ENCODE measurements at places on chromosomes 7 and 10.

GRCh38 chr7:38685851-38686250 is 54.7 kb upstream of the AMPH start:
- no peak for DNase-seq

- DNase-seq, result no peak
Observed at GRCh38 chr7:147276783-147277370, 1160.3 kb downstream of the CNTNAP2 start.

DNA sequence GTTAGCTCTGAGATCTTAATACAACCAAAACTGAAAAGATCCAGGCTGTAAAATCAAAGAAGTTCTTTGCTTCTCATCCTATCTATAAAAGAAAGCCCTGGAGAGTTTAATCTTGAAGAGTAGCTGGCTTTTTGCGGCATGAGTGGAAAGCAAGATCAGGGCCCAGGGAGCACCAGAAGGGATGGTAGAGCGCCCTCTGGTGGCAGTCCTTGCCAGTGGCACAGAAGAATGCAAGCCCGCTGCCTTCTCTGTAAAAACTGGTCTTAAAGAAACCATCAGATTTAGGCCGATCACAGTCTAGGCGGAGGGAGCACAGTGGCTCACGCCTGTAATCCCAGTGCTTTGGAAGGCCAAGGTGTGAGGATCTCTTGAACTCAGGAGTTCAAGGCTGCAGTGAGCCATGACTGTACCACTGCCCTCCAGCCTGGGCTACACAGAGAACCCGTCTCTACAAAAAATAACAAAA is 35.6 kb downstream of the CPN1 start:
- DNase-seq, result peak; percentile 40

- DNase-seq, result no peak
Observed at GRCh38 chr10:22133749-22134624, 83.8 kb downstream of the EBLN1 start.

DNA sequence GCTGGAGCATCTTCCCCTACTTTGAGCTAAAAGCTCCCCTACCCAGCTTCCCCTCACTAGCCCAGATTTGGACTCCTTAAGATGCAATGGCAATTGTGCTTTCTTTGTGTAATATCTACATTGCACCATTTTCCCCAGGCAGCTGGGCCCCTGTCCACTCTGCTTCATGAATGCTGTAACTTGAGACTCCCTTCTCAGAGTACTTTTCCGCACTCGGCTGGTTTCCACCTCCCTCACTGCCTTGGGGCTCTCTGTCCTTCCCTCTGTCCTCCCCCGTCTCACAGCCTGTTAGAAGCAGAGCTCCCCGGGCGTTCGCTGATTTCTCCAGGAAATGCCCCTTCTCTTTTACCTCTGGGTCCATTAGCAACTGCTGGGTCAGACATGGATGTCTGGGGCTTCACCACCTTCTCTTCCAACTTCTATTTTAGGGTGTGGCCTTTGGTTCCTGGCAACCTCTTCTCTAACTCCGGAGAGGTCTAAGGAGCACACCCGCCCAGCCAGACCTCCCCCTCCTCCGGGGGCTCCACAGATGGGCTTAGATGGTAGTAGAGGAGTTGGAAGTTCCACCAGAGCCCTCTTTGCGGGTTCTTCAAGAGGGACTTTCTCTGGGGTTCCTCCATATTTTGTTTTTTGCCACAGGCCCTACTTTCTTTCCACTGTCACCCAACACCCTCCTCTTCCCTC is 2.9 kb upstream of the TMEM72 start:
- no peak for DNase-seq

DNA sequence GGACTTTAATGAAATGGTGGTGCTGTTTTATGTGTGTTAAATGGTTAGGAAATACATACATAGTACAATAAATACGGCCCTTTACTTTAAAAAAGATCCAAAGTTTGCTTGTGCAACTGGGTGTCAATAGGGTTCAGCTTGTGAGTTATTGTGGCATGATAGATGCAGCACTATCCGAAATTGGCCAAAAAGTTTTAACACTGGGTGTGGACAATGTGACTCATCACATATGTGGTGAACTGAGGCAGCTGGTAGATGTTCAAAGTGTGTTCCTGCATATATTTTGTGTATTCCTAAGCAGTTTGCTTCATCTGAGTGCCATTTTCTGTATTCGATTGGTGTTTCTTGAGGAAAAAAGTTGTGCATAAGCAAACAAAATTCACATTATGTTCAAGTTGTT is 473.1 kb downstream of the KIF20B start:
- DNase-seq, result no peak

DNA sequence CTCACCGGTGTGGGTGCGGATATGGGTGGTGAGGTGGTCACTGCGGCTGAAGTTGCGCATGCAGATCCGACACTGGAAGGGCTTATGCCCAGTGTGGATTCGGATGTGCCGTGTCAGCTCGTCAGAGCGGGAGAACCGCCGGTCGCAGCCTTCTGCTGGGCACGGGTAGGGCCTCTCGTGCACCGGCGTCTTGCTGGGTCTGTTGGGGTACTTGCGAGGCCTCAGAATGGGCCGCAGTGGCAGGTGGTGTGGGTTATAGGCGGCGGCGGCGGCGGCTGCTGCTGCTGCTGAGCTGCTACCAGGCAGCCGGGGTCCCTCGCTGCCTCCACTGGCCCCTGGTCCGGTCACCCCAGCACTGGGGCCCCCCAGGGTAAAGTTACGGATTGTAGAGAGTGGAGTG is 2.7 kb downstream of the EGR2 start:
- DNase-seq, result no peak

DNA sequence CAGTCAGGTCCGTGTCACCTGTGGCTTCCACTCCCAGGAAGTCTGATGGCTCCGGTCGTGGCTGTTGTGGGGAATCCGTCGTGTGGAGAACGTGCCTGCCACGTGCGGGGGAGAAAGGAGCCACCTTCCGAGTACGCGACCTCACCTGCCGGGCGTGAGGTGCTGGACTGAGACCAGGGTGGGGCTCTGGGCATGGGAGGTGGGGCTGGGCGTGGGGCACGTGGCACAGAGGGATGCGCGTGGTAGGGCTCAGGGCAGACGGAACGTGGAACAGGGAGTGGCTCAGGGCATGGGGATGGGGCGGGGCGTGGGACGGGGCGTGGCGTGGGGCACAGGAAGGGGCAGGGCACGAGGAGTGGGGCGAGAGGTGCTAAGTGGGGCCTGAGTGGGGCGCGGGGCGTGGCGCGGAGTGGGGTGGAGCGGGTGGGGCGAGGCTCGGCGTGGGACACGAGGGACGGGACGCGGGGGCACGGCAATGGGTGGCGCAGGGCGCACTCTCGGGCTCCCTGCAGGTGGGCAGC is 64.8 kb downstream of the C10orf143 start:
- no peak for DNase-seq

DNA sequence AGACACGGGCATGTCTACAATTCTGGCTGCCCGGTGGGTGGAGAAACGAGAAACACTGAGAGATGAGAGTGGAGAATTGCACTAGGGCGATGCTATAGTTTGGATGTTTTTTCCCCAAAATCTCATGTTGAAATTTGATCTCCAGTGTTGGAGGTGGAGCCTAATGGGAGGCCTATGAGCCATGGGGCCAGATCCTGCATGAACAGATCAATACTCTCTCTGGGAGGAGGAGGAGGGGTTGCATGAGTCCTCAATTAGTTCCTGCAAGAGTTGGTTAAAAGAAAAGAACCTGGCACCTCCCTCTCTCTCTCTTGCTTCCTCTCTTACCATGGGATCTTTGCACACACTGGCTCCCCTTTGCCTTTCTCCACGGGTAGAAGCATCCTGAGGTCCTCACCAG is 299.1 kb downstream of the CALN1 start:
- no peak for DNase-seq

GRCh38 chr10:88840104-88840503 is 11.5 kb downstream of the ANKRD22 start:
- no peak for DNase-seq

GRCh38 chr7:85237721-85238120 is 50.9 kb upstream of the SEMA3D start:
- no peak for DNase-seq

- DNase-seq, result no peak
Observed at GRCh38 chr7:37287131-37287855, 161.4 kb downstream of the ELMO1 start.

DNA sequence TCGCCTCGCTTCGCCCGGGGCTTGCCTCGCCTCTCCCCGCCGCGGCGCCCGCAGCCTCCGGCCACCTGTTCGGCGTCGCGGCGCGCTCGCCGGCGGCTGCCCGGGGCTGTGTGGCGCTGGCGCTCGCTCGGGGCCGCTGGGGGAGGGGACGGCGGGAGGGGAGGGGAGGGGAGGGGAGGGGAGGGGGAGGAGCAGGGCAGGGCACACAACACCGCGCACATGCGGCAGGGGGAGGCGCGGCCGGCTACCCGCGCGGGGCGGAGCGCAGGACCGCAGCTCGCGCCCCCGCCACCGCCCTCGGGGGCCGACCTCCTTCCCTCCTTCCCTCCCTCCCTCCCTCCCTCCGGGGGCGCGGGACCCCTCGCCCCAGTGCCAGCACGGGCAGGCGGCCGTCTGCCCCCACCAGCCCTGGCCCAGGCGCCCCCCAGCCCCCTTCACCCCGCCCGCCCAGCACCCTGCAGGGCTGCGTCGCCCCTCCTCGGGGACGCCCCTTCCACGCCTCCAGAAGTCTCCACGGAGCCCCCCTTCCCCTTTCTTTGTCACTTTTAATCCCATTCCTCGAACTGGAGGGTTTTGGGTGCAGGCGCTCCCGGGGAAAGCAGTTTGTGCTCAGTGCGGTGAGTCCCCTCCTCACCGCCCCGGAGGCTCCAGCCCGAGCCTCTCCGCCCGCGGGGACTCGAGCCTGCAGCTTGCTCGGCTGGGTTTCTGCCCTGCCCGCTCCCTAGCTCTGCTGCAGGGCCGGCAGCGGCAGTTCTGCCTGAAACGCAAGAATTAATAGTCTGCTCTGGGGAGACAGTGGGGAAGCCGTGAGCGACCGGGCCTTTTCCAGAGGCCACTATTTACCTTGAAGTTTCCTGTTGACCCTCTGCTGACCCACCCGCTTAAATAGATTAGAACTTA is at the start of gene PARD3:
Gene PARD3, minus strand, starts transcription at position 112 of the 900 bp plus-strand sequence. CDS start 301 bp downstream, outside the sequence.
- DNase-seq, result no peak

DNA sequence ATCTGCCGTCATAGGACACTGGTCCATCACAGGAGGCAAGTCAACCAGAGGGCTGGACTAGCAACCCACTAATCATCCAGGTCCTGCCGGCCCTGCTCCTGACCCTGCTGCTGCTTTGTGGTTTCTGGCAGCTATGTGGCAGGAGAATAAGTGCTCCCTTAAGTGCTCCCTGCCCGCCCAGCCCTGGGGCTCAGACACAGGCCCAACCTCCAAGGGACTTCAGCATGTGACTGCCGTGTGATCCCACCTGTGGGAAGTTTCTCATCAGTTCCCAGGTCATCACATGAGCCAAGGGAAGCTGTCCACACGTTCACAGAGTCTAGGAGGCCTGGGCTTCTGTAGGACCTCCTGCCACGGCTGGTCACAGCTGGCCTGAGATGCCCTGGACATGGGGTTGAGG is 34.2 kb upstream of the ZNF488 start:
- no peak for DNase-seq

DNA sequence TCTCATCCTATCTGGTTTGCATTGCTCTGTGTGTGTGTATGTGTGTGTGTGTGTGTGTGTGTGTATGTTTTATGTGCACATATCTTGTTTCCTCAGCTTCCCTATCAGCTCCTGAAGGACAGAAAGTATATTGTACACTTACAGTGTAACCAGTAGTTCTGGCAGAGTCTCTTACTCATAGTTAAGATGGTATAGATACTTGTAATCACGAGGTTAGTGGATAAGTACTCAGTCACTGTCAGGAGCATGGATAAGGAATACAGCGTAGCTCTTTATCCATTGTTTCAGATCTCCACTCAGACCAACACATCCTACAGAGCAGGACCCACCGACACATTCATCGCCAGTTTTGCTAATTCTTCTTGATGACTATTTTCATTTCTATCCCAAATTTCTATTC is 275.0 kb downstream of the TSPAN12 start:
- DNase-seq, result no peak

DNA sequence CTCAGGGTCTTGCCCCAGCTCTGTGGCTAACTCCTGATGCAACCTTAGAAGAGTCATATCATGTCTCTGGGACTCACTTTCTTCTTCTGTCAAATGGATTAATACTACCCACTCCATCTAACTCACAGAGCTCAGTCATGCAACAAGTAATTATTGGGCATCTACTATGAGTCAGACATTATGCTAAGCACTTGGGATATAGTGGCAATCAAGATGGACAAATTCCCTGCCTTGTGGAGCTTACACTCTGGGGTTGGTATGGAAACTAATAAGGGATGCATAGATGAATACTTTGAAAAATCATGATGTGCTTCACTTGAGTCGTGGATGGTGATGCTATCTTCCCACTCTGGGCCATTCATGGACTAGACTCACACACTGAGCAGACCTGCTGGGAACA is 88.9 kb downstream of the KCNMA1 start:
- no peak for DNase-seq

DNA sequence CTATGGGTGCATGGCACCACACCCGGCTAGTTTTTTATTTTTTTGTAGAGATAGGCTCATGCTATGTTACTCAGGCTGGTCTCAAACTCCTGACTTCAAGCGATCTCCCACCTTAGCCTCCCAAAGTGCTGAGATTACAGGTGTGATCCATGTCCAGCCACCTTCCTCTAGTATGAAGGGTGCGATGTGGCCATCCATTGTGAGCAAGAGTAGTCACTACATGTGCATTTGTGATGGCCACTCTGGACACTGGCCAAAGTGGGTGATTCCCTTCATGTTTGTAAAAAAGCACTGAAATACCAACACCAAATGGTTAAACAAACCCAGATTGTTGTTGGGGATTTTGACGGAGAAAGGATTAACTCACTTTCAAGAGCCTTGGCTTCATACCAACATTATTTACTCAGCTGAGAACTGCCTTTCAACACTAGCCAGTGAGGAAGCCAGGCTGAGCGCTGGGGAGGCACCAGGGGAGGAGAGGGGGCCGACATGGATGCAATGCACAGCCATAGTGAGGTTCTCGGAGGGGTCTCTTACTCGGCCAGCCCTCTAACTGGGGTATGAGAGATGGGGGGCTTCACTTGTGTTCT is 198.1 kb upstream of the LYZL2 start:
- DNase-seq, result no peak

GRCh38 chr7:146375170-146375569 is 258.6 kb downstream of the CNTNAP2 start:
- DNase-seq, result no peak

DNA sequence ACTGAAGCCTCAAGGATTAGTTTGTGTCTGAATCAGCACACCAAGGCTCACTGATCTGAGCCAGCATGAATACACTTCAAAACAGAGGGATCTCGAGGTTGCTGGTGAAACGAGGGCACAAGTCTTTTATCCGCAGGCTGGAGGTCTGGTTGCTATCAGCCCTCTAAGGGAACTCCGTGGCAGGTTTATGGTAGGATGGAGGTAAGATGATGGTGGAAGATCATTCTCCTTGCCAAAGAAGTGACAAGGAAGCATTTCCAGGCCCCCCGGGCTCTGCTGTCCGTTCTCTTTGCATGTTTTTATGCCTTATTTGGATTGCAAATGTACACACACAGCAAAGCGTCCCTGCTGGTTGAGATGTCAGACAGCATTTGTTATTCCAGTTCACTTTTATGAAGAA is 268.3 kb downstream of the ARHGAP12 start:
- no peak for DNase-seq

GRCh38 chr7:111653846-111654245 is 91.6 kb upstream of the IMMP2L start:
- DNase-seq, result no peak
